ENCODE measurements at places on chromosomes 12 and 14.
A peak's percentile ranks its signal among the peaks of the same experiment; 100 is the strongest.

DNA sequence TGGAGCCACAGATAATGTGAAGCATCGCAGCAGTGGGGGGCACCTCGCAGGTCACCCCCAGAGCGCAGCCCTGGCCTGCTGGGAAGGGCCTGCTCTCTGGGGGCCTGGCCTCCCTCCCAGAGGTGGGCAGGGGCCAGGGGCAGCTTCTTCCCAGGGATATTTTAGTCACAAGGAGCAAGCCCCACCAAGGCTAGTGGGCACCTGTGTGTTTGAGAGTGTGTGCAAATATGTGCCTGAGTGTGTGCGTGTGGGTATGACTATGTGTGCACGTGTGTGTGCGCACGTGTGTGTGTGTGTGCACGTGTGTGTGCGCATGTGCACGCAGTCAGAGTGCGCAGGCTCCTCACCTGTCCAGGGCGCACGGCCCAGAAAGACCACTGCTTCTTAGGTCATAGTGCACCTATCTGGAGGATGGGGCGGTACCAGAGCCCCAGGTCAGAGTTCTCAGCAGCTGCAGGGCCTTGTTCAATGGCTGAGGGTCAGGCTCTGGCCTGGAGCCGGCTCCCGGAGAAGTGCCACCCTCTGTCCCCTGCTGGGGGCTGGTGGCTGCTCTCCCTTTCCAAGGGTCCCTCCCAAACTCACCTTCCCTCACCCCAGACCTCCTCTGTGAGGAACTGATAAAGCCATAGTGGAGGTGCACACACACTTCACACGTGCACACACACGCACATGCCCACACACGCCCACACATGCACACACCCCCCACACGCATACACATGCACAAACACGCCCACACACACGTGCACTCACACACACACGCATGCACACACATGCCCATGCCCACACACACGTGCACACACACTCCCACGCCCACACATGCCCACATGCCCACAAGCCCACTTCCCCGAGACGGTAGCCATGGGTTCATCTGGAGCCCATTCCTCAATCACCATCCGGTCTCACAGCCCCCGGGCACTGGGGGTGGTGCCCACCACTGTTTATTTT, 128.5 kb downstream of the KIF26A start:
- no peak for DNase-seq

- no peak for DNase-seq
Observed at GRCh38 chr12:113161415-113162016, 12.0 kb downstream of the CFAP73 start.

DNA sequence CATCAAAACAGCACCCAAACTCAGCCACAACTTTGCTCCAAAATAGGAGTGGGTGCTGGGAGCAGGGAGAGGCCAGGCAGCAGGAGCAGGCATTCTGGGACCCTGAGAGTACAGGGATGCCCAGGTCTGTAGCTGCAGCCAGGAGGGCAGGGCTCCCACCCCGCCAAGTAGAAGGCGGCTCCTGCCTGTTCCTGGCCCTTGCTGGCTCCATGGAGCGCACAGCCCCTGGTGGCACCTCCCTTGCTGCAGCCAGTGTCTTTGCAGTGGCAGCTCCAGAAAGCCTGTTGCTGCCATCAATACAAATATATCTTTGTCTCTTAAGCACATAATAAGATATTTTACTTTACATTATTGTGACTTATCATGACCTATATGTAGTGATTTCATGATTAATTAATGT, 1096.5 kb downstream of the FSCB start:
- DNase-seq = no peak

GRCh38 chr12:122203301-122204166, at the start of gene B3GNT4:
Gene B3GNT4 (plus strand): TSS chr12:122203709. CDS start chr12:122204619, 910 bp downstream.
- DNase-seq = peak; percentile 21

DNA sequence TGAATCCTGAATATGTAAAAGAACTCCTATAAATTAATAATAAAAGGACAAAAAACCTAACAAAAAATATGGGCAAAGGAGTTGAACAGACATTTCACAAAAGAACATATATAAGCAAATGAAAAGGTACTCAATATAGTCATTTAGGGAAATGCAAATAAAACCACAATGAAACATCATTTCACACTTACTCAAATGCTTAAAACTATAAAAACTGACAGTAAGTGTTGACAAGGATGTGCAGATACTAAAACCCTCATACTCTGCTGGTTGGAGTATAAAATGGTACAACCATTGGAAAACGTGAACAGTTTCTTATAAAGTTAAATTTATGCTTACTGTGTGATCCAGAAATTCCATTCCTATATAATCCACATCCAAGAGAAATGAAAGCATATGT, 247.1 kb downstream of the GXYLT1 start:
- no peak for DNase-seq

GRCh38 chr12:71581206-71581605, 82.4 kb downstream of the ZFC3H1 start:
- DNase-seq = no peak

DNA sequence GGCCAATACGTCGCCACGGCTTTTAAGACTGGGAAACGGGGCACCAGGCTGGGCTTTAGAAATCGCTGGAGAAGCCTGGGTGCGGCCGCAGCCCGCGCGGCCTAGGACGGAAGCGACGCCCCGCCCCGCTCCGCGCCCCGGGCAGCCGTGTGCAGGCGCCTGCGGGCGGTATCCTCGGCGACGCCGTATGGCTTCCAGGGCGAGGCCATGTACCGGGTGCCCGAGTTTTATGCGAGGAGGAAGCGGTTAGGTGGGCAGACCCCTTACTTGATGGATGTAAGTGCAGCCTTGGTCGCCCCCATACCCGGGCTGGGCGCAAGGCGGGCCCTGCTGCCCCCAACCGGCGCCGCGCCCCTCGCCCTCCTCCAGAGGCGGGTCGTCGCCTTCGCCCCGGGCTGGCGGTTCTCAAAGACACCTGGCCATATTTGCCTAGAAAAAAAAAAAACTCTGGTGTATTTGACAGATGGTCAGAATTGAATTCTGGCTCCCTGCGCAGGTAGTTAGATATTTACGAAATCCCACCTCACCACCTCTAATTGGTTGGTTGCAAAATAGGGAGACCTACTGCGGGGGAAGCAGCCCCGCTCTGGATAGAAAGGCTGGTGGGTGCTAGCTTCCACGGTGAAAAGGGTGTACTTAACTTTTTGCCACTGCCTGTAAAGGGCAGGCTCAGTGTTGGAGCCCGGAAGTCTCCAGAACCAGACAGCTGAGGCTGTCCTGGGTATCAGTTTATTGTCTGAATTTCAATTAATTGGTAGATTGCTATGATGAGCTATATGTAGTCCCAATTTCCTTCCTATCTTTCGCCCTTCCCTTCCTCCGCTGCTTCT, at the start of gene PPP1R36:
PPP1R36 (plus strand) TSS at position 171 of the 830 bp plus-strand sequence; CDS start at position 208, 37 bp downstream.
- DNase-seq = no peak

GRCh38 chr12:32773691-32774090, 18.0 kb upstream of the YARS2 start:
- DNase-seq = no peak

DNA sequence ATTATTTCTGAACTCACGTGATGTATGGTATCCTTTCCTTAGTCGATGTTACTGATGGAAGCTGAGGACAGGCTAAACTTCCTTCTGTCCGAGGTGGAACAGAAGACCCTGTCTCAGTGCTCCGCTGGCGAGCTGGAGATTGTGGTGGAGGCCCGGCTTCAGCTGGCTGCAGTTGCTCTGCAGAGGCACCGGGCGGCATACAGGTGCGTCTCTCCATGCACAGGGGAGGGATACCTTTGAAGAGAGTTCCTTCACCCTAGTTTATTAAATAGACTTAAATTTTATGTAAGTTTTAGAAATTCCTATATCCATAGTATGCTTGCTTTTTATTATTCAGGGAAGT, 186.7 kb upstream of the NEDD1 start:
- no peak for DNase-seq

DNA sequence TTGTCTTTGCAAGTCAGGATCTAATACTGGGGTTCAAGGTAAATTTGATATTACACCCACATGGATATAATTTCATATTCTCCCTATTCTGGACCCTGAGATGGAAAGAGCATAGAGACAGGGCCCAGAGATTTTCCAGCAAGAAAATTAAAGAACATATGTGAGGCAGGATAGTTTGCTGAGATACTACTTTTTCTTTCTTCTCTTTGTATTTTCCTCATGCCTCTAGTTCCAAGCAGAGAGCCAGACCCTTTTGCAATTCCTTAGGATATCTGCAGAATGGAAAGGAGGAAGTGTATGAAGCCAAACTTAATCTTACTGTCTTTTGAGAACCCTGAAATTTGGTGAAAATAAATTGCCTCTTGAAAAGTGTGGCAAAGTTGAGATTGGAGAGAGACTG, 34.0 kb upstream of the RNASE3 start:
- DNase-seq = no peak

GRCh38 chr12:87952850-87953249, 76.4 kb downstream of the C12orf50 start:
- DNase-seq = no peak

GRCh38 chr14:71321574-71322315, 414.5 kb downstream of the PCNX1 start:
- no peak for DNase-seq

GRCh38 chr12:119857041-119857591, 20.0 kb downstream of the CIT start:
- no peak for DNase-seq

- DNase-seq = no peak
Observed at GRCh38 chr12:126761420-126761819, 1505.5 kb upstream of the TMEM132C start.

DNA sequence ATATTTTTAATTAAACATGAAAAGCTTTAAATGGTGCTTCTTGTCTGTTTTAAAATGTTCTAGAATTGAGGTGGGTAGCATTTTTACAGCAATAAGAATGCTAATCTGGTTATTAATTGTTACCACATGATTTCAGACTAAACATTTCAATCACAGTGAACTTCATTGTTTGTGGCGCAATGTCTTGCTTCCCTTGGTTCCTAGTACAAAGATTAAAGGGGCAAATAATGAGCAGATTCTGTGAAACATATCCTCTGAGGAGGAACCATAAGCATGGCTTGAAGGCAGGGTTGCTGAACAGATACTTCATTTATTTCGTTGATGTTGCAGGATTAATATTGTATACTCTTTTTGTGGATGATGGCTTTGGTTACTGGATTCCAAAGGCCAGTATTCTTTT, 162.1 kb downstream of the FUT8 start:
- DNase-seq = no peak

GRCh38 chr14:32085845-32086383, 8.8 kb downstream of the ARHGAP5 start:
- no peak for DNase-seq

GRCh38 chr12:120844297-120844696, 59.9 kb downstream of the SPPL3 start:
- DNase-seq = no peak

DNA sequence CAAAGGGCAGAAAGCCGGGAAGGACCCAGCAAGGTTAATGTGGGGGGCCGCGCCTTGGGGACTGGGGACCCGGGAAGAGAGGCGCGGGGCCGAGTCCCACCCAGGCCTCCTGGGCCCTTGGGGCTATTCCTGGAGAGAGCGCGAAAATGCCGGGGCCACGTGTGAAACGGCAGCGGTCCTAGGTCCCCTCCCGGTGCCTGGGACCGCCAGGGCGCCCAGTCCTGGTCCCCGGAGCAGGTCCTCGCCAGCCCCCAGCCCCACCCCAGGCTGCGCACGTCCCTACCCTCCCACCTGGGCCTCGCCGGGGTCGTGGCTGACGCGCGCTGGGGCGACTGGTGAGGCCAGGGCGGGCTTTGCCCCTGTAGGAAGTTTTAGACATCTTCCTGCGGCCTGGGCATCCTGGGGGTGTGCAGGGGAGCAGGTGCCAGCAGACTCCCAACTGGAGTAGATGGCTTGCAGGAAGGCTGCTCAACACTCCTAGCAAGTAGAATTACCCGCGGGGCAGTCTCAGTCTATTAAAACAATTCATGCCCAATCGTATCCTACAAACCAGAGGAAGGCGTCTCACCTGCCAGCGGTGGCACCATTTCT, 708 bp downstream of the FAR2 start:
- DNase-seq = no peak

- DNase-seq = no peak
Observed at GRCh38 chr14:22538671-22539228, 50.3 kb downstream of the DAD1 start.

- DNase-seq = no peak
Observed at GRCh38 chr14:31564194-31564593, 3.0 kb downstream of the NUBPL start.

DNA sequence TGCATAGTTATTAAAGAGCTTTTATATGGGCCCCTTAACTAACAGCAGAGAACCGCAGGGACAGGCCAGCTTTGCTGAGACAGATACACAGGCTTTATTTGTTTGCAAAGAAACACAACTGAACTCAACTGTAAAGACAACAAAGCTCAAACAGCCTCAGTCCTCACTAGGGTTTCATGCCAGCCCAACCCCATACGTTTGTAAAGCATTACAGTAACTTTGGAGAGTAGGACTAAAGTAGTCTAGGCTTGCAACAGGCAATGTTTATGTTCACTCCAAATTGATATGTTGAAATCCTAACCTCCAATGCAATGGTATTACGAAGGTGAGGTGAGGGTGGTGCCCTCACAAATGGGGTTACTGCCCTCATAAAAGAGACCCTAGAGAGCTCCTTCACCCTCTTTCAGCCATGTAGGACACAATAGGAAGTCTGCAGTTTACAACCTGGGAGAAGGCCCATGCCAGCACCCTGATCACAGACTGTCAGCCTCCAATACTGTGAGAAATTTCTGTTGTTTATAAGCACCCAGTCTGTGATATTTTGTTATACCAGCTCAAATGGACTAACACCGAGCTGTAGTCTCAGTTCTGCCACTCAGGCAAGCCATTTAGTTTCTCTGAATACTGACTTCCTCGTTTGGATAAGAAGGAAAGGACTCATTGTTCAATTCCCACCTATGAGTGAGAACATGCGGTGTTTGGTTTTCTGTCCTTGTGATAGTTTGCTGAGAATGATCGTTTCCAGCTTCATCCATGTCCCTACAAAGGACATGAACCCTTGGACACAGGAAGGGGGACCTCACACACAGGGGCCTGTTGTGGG, 35.2 kb downstream of the PPM1H start:
- DNase-seq = no peak

- no peak for DNase-seq
Observed at GRCh38 chr14:79586989-79587598, 624.2 kb downstream of the DIO2 start.

DNA sequence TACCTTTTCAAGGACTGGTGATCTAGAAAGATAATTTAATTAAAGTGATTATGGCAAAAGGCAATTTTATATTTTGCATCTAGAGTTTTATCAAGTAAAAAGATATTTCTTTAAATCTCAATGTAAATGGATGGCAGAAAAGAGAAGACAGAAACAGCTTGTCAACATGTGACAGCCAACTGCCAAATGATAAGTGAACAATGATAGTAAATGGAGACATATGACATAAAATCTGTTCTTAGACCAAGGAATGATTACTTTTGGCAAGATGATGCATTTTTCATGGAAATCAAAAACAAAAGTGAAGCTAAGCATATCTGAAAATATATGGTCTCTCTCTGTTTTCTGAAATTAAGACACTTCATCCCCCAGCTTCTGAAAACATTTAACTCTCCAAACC, 1730.7 kb upstream of the FLRT2 start:
- DNase-seq = no peak

GRCh38 chr14:70022771-70023445, 143.7 kb downstream of the SMOC1 start:
- no peak for DNase-seq

GRCh38 chr14:77681196-77682157, 26.3 kb downstream of the ALKBH1 start:
- no peak for DNase-seq
